HFFc6 (cell line): ENCODE measurements at places on chromosomes 2 and 18. TPM values are rescaled to one million over a fixed set of nuclear protein-coding genes. Genes with fewer than 3 reads are reported as not detected.
A peak's percentile ranks its signal among the peaks of the same experiment; 100 is the strongest.

DNA sequence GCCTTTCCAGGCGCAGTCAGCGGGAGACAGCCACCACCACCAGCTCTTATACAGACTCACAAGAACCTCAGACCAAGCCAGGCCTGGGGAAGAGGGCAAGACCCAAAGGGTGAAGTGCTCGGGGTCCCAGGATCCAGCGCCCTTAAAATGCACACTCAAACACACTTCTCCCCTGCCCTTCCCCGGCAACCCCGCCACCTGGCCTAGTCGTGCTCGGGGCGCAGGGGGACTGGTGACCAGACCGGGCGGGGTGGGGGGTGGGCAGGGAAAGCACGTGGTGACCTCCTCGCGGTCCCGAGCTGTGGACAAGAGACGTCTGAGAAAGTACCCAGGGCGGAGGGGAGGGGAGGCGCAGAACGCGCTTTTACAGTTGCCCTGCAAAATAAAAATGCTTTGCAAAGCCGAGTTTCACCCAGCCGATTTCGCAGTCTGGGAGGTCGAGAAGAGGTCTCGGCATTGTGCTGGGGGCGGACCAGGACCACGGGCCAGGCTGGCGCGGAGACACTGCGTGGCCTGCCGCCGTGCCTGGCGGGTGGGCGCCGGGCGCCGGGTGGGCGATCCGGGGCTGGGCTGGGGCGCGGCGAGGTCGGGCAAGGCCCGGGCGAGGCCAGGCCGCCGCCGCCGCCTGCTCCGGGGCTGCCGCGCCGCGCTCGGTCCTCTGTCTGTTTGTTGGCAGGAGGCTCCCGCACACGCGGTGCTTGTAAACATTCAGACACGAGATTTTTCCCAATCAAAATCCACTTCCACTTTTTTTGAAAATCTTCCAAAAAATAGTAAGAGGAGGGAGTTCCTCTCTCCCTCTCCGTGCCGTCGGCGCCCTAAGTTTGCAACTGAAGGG is 2.0 kb downstream of the BCL11A start:
- DNase-seq: peak; percentile 29

The GCG gene
- total RNA-seq: not detected in 2 replicates

DNA sequence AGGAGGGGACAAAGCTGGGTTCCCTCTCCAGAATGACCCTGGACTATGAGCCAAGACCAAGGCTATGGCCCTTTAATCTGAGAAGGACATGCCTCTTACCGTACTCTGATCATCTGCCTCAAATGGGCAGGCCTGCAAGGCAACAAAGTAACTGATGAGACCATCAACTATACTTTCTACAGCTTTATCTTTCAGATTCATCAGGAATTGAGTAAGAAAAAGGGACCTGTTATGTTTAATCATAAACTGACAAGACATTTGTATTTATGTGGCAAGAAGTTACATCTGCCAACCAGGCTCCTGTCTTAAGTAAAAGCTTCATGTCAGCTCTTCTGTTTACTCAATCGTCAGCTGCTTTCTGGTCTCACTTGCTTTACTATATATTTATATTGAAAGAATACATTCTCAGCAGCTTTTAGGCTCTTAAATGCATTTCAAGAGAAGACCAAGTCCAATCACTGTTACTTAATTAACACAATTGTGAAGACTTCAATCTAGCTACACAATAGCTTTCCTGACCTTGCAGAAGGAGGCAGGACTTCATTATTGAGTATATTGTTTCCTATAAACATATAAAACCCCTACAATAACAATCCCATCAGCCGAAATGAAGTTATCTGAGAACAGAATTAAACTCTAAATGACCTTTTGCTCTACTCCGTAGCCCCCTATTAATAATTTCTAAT is 163.8 kb downstream of the ETAA1 start:
- DNase-seq: no peak

GRCh38 chr2:1420746-1421480 is 7.7 kb downstream of the TPO start:
- no peak for DNase-seq

- DNase-seq: no peak
Observed at GRCh38 chr2:5537180-5537688, 154.9 kb upstream of the SOX11 start.

The ANKRD62 gene
- total RNA-seq: not detected in 3 replicates
